ENCODE measurements at places on chromosomes 6 and 20.

DNA sequence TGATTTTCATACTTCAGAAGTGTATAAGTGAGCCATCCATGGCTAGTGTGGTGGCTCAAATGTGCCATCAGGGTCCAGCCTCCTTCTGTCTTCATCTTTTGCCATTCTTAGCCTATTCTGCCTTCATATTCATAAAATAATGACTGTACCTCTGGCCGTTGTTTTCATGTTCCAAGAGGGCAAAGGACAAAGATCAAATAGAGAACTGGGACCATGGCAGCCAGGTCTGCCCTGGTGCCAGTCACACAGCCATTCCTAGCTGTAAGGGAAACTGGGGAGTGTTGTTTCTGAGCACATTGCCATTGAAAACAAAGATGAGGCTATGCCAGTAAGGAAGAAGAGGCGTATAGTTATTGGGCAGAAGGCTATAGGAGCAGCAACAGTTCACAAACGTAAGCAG is 518.6 kb downstream of the TFAP2B start:
- no peak for DNase-seq

DNA sequence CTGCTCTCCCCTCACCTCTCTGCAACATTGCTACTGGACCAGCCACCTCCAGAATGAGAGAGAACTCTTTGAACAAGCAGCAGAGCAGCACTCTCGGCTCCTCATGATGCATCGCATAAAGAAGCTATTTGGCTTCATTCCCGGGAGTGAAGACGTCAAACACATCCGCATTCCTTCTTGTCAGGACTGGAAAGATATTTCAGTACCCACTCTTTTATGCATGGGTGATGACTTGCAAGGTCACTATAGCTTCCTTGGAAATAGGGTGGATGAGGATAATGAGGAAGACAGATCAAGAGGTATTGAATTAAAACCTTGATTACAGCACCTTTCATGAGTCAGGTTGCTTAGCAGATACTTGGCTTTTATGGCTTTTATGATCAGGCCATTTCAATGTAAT is 4.3 kb downstream of the CALHM4 start:
- DNase-seq, result no peak

DNA sequence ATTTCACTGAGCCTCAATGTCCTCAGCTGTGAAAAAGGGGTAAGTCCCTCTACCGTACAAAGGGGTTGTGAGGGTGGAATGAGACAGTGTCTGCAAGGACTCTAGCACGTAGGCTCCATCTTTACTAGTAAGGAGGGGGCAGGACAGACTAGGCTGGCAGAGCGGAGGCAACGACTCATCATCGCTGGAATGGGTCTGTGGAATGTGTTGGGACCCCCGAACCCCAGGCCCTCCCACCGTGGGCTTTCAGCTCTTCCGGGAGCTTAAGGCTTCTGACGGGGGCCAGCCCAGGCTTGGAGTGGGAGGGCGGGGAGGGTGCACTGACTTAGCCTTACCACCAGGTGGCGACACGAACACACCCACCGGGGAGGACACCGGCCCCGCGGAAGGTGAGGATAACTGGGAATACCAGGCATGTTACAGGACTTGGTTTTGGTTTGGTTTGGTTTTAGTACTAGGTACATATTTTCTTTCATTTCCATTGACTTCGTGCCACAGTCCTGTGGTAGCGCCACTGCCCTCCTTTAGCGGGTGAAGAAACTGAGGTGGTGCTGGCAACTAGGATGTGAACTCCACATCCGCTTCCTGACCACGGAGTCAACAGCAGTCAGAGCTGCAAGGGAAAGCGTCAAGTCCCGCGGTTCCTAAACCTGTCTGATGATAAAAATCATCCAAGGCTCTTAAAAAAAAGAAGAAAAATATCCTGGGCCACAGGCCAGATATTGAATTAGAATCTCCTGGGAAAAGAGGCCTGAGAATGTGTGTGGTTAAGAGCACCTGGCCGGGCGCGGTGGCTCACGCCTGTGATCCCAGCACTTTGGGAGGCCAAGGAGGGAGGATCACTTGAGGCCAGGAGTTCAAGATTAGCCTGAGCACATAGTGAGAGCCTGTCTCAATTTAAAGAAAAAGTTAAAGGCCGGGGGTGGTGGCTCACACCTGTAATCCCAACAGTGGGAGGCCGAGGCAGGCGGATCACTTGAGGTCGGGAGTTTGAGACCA is 10.3 kb upstream of the TULP1 start:
- DNase-seq, result peak; percentile 90

DNA sequence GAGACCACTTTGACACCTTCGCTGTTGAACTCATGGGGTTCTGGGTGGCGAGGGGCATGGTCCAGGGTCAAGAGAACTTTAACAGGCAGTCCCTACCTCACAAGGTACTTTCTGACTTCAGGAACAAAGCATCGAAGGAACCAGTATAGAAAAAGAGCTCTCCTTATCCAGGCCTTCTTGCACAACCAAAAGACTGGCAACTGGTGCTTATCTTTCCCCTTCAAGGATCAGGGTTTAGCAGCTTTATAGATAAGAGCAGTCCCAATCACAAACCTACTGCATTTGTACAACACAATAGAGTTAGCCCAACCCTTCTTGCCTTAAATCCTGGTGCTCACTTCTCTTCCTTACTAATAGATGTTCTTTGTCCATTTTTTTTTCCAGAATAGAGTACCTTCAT is 116.3 kb downstream of the SNX5 start:
- no peak for DNase-seq

DNA sequence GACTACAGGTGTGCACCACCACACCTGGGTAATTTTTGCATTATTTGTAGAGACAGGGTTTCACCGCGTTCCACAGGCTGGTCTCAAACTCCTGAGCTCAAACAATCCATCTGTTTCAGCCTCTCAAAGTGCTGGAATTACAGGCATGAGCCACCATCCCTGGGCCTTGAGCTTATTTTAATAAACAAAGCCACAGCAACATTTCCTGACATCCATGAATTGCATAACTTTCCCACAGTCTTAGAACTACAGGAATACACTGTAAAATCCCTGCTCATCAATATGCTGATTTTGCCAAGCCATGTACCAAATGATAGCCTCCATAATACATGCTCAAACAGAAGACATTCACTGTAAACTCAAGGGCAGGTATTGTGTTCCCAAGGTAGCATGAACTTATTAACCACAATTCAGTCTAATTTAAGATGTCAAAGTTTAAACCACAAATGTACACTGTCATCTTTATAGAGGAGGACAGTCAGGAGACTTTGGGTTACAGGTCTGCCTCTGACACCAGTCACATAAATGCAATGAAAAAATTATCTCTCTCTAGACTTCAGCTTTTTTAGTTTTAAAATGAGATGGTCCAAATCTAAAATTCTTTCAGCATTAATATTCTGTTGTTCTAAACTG is 40.0 kb downstream of the NUDT3 start:
- no peak for DNase-seq

DNA sequence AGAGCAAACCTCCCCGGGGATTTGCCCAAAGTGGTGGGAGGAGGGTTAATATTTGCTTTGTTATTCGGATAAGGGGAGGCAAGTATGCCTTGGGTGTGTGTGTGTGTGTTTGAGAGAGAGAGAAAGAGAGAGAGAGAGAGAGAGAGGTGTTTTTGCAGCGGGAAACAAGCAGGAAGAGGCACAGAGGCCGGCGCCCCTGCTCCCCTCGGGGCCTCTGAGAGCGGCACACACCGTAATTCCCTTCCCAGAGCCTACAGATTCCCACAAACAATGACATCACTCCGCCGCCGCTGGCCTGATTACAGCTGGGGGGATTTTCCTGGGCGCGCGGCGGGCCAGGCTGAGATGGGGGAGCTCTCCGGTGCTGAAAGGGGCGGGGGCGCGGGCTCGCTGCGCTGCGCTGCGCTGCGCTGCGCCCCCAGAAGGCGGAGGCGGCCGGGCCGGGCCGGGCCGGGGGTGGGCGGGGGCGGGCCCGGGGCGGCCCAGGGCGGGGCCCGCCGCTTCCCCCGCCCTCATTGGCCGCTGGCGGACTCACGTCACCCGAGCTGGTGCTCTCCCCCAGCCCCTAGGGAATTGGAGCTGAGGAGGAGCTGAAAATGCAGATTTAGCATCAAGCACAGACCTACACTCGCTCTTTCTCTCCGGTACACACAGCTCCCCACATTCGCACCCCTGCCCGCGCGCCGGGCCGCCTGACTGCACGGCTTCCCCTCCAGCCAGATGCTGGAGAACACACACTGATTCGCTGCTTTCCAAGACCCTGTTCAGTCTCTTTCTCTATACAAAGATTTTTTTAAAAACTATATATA is at the start of gene PCSK2:
Gene PCSK2, plus strand, starts transcription at position 631 of the 809 bp plus-strand sequence. CDS start 266 bp downstream, outside the sequence.
- DNase-seq, result no peak

DNA sequence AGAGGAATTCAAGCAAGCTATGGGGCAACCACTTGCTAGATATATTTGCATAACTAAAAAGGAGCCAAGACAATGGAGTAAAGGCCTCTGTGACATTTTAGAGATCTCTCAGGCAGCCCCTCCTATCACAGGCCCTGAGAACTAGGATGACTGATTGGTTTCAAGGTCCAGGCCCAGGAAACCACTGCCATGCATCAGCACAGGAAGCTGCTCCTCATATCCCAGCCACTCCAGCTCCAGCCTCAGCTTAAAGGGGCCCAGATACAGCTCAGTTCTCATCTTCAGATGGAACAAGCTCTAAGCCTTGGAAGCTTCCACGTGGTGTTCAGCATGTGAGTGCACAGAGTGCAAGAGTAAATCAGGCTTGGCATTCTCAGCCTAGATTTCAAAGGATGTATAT is 21.1 kb upstream of the THBS2 start:
- no peak for DNase-seq

DNA sequence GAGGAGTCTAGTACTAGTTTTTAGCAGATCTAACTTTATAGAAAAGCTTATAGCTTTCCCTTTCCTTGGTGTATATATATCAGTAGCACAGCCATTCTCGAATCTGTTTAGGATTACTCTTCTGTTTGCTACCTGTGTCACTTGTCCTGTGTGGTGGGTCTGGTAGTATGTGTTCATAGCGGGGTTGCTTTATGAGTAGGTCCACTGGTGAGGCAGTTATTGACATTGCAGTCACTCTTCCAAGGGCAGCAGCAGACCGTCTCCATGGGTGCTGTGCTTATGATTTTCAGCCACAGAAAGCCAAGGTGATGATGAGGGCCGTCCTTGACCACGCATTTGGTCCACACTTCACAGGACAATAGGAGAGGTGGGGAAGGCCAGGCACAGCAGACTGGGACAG is 171.5 kb downstream of the CDKAL1 start:
- DNase-seq, result no peak

GRCh38 chr6:116239256-116239655 is 14.6 kb downstream of the TSPYL4 start:
- no peak for DNase-seq

DNA sequence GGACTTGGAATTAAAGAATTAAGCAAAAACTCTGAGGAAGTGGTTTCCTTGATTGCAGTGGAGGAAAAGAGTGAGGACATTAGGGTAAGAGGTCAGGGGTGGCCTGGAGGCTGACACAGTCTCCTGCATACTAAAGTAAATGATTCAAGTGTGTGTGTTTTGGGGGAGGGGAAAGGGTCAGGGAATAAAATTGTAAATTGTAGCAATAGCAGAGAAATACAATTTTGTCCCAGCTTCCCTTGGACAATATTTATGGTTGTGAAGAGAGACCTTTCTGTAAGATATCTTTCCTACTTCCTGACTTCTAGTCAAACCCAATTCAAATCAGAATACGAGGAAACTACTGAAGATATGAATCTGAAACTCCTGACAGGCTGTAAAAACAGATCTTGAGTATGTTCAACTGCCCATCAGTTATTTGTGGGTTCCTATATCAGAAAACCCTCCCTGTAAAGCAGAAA is 143.4 kb upstream of the HMGN3 start:
- DNase-seq, result no peak

GRCh38 chr20:12166053-12166717 is 248.5 kb downstream of the BTBD3 start:
- no peak for DNase-seq

GRCh38 chr6:152048921-152049320 is 241.4 kb downstream of the ESR1 start:
- DNase-seq, result no peak

DNA sequence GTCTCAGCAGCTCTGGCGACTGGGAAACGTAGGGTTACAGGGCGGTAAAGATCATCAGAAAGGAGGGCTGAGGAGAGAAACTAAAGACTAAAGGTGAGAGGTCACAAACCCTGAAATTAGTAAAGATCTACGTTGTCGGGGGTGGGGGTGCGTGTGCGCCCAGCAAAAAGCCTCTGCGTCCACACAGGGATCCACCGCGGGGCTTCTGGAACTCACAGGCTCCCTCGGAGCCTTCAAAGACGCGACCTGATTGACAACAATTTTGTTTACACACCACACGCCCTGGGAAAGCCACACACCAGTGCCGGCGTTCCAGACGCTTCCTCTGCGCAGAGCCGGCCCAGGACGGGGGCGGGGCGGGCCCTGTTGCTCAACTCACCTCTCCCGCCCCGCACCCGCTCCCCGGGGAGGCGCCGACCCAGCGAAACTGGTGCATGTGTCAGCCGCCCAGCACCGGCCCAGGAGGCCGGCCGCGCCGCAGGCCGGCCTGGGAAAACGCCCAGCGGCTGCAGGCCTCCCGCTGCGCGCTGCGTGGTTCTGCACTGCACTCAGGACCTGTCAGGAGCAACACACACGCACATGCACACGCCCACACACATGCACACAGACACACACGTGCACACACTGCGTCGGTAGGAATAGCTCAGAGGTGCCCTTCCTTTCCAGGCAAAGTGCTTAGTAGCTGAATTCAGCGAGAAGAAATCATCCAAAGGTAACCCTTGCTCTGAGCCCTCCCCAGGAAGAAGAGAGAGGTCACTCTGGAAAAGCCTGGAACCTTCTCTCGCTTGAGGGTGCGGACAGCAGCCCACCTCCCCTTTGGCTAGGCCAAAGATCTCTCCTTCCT is 57.2 kb upstream of the ARID1B start:
- peak; percentile 39 for DNase-seq

- no peak for DNase-seq
Observed at GRCh38 chr6:14440215-14440910, 322.8 kb downstream of the CD83 start.

- DNase-seq, result no peak
Observed at GRCh38 chr6:33116417-33116816, 40.6 kb downstream of the HLA-DPB1 start.

DNA sequence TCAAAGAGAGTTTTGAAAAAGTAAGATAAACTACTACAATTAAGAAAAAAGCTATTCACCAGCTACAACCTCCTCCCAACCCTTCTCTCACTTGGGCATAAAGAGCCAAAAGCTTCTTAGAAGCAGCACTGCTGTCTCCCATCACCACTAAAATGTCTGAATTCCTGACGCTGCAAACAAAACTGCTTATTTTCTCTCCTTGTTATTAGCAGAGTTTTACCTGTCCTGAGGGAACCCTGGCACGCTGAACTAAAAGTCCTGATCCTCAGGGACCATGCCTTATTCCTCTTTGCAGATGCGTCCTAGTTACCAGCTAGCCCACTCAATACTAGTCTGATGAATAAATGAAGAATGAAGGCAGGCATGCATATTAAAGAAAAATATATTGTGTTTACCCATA is 1.1 kb downstream of the HACE1 start:
- DNase-seq, result no peak

DNA sequence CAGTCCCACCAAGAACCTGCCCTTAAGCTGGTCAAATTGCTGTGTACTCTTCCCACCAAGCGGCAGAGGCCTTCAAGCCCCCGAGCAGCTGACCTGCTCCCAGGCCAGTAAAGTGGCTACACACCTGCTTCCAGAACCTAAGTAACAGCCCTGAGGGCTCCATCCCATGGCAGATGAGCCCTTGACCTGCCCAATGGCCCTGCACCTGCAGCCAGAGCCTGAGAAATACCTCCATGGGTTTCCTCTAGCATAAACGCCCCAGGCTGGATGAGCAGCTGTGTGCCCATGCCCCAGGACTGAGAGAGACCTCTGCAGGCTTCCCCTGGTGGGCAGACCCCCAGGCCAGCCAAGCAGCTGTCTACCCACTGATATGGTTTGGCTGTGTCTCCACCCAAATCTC is 123.0 kb upstream of the LAMA2 start:
- DNase-seq, result no peak
